ENCODE measurements at places on chromosomes 1 and 21.

GRCh38 chr1:168019407-168019806, 82.5 kb upstream of the MPC2 start:
- no peak for DNase-seq

- no peak for DNase-seq
Observed at GRCh38 chr1:12600880-12601633, 17.0 kb downstream of the DHRS3 start.

DNA sequence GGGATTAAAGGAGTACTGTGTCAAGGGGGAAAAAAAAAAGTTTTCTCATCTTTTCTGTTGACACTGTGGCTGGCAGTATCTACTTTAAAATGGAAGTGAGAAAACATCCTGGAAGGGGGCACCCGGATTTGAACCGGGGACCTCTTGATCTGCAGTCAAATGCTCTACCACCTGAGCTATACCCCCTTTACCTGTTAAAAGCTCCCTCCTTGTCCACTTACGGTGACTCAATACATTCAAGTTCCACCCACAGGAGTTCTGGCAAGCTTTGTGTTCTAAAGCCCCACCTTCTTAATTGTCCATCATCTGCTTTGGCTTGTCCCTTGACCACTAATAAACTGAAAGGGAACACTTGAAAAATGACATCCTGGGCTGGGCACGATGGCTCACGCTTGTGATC, 68.2 kb downstream of the FNBP1L start:
- no peak for DNase-seq

DNA sequence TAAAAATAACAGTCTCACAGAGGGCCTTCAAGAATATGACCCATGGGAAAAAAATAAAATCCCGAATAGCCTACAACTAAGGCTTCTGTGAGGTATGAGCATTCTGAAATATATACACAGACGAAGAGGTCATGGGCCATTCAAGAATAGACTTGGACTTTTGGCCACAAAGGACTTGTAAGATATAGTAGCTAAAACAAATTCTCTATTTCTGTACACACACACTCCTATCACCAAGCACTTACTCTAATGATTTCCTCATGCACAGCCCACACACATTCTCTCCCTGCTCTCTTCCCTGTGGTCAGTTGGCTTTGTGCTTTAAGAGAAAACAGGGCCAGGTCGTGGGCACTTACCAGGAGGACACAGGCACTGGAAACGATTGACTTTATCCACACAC, 69.7 kb upstream of the ADAM30 start:
- no peak for DNase-seq

GRCh38 chr21:29115899-29116298, 14.5 kb upstream of the MAP3K7CL start:
- no peak for DNase-seq

- DNase-seq, result no peak
Observed at GRCh38 chr21:29295066-29295650, 3.6 kb upstream of the BACH1 start.

DNA sequence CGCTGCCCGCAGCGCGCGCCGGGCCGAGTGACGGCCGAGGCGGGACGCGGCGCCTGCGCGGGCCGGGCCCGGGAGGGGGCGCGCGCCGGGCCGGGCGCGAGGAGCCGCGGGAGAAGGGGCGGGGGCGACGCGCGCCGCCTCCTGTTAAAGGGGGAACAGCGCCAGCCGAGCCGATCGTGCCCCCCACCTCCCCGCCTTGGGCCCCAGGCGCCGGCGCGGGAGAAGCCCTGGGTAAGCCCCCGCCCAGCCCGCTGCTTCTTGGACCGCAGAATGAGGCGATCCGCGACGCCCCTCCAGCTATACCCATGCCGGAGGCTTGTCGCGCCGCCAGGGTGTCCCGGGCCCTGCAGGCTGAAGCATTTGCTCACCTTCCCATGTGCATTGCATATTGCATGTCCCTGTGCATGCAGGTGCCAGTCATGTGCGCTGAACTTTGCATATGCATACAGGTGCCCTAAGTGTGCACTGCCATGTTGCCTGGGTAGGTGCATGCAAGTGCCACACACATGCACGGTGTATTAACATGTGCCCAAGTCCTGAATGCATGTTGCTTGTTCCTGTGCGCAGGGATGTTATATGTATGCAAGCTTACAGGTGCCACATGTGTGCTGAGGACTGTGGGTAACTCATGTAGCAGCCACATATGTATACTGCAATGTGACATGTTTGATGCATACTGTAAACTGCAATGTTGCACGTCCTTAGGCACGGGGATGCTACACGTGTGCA, at the start of gene ADGRB2:
Gene ADGRB2, minus strand, starts transcription at position 29 of the 729 bp plus-strand sequence. CDS start 7,119 bp downstream, outside the sequence.
- DNase-seq, result no peak

- no peak for DNase-seq
Observed at GRCh38 chr1:27682351-27682944, 10.5 kb upstream of the IFI6 start.

- no peak for DNase-seq
Observed at GRCh38 chr1:236875975-236876374, 80.9 kb downstream of the MTR start.

- DNase-seq, result no peak
Observed at GRCh38 chr1:13462682-13463081, 51.1 kb downstream of the LRRC38 start.
